ENCODE measurements at places on chromosomes 12 and 14.
A peak's percentile ranks its signal among the peaks of the same experiment; 100 is the strongest.

DNA sequence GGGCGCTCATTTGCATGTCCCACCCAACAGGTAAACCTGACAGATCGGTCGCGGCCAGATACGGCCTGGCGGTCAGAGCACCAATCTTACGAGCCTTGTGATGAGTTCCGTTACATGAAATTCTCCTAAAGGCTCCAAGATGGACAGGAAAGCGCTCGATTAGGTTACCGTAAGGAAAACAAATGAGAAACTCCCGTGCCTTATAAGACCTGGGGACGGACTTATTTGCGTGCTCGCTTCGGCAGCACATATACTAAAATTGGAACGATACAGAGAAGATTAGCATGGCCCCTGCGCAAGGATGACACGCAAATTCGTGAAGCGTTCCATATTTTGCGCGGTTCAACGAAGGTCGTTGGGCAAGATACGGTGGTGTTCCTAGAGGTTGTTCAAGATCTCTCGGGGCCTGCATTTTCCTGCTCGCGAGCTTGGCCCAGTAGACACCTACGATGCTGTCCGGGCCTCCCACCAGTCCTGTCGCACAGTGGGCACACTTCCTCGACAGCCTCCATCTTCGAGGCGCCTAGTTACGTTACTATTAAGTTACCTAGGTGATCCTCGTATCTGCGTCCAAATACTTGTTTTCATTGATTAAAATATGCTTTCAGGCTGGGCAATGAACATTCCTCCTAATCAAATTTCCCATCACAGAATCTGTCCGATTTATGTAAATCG lies at the start of gene RNU6-7:
Gene RNU6-7, plus strand, starts transcription at position 230 of the 675 bp plus-strand sequence.
- peak; percentile 50 for DNase-seq

GRCh38 chr14:54106661-54107377 lies 150.2 kb upstream of the BMP4 start:
- DNase-seq, result no peak

GRCh38 chr12:89695830-89696229 lies 12.8 kb downstream of the ATP2B1 start:
- DNase-seq, result no peak

- no peak for DNase-seq
Observed at GRCh38 chr12:13595536-13596443, 385.6 kb downstream of the GRIN2B start.

DNA sequence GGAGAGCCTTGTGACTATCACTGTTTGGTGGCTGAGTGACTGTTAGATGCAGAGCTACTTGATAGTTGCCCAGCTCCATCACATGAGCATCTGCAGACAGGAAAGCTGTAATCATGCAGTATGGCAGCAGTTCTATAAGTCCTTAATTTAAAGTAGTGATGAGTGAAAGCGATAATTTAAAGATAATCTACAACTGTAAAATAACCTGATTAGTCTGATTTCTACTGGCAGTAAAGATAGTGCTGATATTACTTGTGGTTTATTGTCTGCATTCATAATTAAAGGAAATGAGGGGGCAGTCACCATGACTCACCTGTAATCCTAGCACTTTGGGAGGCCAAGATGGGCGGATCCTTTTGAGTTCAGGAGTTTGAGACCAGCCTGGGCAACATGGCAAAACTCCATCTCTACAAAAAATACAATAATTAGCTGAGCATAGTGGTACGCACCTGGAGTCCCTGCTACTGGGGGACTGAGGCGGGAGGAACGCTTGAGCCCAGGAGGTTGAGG lies 41.2 kb upstream of the PLEKHD1 start:
- DNase-seq, result no peak

- no peak for DNase-seq
Observed at GRCh38 chr12:2633825-2634200, 161.0 kb upstream of the FKBP4 start.

DNA sequence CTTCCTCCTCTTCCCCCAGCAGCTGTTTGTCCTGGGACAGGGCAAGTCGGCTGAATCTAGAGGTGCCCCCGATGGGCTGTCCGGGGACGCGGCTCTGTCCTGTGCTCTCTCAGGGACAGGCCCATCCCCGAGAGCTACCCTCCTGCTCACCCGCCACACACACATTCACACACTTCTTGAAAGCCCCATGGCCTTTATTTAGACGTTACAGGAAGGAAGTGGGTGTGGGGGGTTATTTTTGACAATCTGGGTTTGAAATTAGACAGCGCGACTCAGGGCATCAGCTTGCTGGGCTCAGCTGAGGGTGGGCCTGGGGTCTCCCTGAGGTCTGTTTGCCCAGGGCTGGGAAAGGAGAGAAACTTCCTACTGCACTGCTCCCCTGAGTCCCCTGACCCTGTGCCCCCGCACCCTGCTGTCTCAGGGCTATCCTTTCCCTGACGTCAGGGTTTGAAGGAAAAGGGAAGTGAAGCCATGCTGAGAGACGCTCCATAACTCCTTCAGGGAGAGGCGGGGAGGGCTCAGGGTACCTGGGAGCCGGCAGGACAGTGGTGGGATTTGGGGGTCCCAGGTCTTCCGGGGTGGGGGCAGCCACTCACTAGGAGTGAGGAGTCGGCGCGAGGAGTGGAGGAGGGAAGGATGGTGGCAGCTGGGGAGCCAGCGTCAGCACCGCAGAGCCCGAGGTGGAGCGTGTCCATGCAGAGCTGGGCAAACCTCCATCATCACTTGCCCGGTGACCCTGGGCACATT lies 8.1 kb downstream of the PTPN6 start:
- DNase-seq, result peak; percentile 87

DNA sequence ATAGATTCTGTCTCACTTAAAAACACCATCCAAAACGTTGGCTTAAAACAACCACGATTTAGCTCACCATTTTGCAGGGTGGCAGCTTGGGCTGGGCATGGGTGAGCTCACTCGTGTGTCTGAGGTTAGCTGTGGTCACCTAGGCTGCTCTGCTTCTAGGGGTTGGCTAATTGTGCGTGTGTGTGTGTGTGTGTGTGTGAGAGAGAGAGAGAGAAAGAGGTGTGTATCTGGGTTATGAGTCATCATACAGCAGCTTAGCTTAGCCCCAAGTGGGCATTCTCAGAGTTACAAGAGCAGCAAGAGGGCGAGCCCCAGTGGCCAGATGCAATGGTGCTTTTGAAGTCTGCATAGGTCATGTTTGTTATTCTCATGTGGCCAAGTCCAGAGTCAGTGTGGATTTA lies 6.0 kb downstream of the FBXW8 start:
- DNase-seq, result peak; percentile 84

GRCh38 chr12:51188359-51189051 lies 15.6 kb upstream of the TFCP2 start:
- DNase-seq, result no peak

DNA sequence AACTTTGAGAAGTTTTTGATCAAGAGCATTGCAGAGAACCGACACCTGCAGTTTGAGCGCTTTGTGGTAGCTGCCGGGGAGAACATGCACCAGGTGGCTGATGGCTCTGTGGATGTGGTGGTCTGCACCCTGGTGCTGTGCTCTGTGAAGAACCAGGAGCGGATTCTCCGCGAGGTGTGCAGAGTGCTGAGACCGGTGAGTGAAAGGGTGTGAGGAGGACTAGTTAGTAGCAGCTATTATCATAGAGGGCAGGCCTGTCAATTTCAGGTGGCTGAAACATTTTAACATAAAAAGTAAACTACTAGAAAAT lies 27.0 kb upstream of the HIGD1C start:
- peak; percentile 43 for DNase-seq

- no peak for DNase-seq
Observed at GRCh38 chr14:95511687-95512086, 4.8 kb downstream of the SYNE3 start.

DNA sequence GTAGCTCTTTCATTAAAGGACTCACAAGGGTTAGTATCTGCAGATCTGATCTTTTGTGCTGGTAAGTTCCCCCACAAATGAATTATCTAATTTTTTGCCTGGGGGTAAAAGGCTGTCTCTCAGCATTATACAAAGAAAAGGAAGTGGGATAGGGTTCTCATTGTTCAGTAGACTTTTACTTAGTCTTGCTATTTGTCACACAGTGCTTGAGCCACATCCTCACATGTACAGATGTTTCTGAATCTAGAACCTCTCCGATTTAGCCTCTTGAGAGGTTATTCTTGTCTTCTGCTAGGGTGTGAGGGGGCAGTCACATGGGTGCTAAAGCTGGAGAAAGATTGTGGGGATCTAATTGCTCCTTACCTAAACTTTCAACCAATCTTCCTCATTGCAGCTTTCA lies 93.0 kb downstream of the SLC41A2 start:
- no peak for DNase-seq

GRCh38 chr14:56202256-56202655 lies 84.0 kb downstream of the PELI2 start:
- DNase-seq, result no peak

GRCh38 chr12:93950311-93950710 lies 198.1 kb upstream of the PLXNC1 start:
- DNase-seq, result no peak

DNA sequence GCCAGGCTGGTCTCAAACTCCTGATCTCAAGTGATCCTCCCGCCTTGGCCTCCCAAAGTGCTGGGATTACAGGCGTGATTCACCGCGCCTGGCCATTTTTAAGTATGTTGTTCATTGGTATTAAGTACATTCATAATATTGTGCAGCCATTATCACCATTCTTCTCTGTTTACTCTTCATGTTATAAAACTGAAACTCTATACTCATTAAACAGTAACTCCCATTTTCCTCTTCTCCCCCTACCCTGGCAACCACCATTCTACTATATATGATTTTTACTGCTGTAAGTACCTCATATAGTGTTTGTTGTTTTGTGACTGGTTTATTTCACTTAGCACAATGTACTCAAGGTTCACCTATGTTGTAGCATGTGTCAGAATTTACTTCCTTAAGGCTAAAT lies 23.1 kb downstream of the METAP2 start:
- no peak for DNase-seq

- no peak for DNase-seq
Observed at GRCh38 chr12:91289072-91289471, 106.5 kb upstream of the DCN start.

- DNase-seq, result no peak
Observed at GRCh38 chr14:60485057-60485597, 736 bp downstream of the C14orf39 start.

- DNase-seq, result no peak
Observed at GRCh38 chr12:94795044-94795443, 144.7 kb upstream of the TMCC3 start.

- no peak for DNase-seq
Observed at GRCh38 chr12:113291586-113291985, 43.3 kb downstream of the SLC8B1 start.

DNA sequence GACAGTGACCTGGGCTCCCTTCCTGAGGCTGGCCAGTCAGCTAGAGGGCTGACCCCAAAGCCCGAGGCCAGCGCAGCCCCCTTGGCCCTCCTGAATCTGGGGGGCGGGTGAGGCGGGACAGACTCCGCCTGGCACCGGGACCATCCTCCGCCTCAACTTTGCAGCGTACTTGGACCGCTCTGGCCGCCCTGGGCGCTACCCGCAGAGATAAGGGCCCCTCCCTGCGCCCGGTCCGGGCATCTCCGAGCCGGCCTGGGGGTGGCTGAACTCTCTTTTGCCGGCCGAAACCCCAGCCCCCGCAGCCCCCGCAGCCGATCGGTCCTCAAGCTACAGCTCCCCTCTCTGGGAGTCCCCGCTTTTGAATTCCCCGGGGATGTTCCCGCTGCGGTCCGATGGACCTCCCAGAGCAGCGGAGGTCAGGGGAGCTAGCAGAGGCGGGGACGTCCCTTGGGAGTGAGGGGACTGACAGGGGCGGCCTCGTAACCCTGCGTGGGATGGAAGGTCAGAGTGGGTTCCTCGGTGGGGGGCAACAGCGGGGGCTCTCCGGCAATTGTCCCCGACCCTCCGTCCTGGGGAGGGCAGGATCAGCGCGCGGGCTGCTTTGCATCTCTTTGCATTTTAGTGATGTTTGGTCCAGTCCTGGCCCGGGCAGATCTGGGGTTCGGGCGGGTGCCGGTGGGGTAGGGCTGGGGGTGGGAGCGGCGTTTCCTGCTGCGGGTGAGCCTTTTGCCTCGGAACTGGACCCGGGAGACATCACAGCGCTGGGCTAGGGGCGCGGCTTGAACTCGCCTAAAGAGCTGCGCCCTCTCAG lies at the start of gene CRIP1:
Gene CRIP1, plus strand, starts transcription at position 724 of the 811 bp plus-strand sequence. CDS start 374 bp downstream, outside the sequence.
- DNase-seq, result no peak

GRCh38 chr12:24121911-24122310 lies 172.4 kb upstream of the SOX5 start:
- no peak for DNase-seq

DNA sequence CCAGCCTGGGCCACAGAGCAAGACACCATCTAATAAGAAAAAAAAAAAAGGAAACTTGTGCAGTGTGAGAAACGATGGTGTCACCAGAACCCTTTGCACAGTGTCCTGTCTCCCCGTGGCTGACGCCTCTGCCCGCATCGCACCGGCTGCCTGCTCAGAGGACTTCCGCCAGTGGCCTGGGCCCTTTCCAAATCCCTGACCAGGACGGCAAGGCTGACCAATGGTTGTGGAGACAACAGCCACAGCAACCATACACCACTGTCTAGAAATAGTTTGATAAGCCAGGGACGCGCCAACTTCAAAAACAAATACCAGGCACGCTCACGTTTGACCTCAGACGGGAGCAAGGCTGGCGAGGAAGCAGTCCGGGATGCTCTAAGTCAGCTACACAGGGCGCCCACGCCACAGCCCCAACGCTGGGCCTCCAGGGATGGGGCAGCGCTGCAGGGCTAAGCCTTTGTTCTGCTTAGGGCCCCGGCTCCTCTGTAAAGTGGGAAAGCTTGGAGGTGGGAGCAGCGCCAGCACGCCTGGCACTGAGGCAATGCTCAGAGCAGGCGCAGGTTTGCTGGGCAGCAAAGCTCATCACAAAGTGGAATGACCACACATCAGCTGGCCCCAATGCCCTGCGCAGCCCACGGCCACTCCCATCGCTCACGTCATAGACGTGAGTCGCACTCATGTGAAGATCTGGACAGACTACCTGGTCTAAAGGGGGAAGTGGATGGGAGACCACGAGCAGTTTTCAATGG lies 12.5 kb downstream of the PGAM5 start:
- no peak for DNase-seq

- no peak for DNase-seq
Observed at GRCh38 chr14:68020999-68021663, 201.6 kb downstream of the RAD51B start.

GRCh38 chr12:104602406-104602805 lies 145.7 kb downstream of the CHST11 start:
- no peak for DNase-seq

- DNase-seq, result no peak
Observed at GRCh38 chr12:115351514-115352077, 667.6 kb upstream of the TBX3 start.

GRCh38 chr12:104582739-104583138 lies 126.0 kb downstream of the CHST11 start:
- DNase-seq, result no peak

DNA sequence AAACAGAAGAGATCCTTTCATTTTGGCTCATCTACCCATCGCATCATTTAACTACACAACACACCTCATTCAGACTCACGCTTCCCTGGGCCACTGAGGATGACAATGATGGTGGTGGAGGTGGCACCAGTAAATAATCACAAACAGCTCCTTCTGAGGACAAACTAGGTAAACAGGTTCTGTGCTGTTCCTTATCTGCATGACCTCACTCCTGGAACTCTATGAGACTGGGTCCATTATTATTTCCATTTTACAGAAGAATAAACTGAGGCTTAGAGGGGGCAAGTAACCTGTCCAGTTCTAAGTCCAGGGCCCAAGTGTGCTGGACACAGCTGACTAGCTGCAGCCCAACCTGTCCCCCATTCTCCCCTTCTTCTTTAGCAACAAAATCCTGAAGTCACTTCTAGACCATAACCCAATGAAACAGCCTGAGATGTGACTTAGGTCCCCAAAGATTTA lies 50.4 kb downstream of the ITPK1 start:
- no peak for DNase-seq

All from activated CD8-positive, alpha-beta memory T cell treated with anti-CD3 and anti-CD28 coated beads, Interleukin-2, amount 10 ng/mL, durations not matched to agents 7 days and 5 days (primary cell).